ENCODE measurements at places on chromosomes 12 and 14.

DNA sequence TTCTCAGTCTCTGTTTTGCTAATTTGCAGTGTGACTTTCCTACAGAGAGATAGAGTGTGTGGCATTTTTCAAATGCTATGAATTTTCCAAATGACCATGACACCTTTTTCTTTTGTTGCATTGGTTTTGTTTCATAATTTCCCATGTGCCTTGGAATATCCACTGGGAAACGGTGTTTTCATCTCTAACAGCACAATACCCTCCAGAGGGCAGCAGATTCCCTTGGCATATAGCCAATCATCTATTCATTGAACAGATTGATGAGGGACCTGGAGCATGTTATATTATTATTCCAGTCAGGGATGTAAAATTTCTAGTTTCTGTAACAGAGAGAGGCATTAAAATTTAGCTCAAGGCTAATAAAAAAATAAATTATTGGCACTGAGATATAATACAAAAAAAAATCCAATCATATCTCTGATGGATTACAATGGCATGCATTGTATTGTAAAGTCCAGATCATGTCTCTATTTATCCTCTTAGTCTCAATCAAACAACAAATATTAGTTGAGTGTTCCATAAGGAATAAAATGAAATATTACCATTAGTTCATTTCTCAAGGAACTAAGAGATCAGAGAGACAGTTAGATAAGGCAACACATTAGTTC lies 29.6 kb upstream of the NTN4 start:
- DNase-seq, result no peak

DNA sequence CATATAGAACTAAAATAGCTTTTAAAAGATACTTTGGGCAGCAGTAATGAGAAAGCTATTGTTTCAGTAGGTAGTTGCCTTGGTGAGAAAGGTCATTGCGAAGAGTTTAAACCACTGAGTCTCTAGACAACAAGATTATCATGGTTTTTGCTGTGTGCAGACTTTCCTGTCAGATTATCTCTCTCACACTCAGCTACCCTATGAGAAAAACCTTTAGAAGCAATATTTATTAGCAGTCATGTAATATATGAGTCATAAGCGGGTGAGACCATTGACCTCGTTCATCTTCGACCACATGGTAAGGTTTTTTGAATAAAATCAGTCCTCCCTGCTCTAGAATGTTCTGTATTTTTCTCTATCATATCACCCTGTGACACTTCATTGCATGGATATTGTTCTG lies 59.9 kb downstream of the GPR65 start:
- DNase-seq, result no peak

GRCh38 chr14:68894802-68895703 lies 84.0 kb downstream of the ACTN1 start:
- no peak for DNase-seq

DNA sequence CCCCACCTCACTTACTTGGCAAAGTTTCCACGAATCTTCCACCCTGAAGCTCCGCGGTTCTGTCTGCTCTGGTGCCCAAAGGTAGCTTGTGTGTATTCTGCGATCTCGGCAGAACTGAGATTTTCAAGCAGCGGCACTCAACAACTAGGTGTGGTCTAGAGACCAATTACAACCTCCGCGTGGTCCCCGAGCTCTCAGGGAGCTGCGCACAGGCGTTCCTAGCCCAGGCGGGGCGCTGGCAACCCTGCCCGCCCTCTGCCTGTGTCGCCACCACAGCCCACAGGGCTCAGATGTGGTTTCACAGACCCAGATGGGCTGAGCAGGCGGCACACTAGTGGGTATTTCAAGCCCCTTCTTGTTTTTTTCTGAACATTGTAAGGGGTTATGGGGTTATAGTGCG lies 1.5 kb upstream of the DIABLO start:
- DNase-seq, result no peak

DNA sequence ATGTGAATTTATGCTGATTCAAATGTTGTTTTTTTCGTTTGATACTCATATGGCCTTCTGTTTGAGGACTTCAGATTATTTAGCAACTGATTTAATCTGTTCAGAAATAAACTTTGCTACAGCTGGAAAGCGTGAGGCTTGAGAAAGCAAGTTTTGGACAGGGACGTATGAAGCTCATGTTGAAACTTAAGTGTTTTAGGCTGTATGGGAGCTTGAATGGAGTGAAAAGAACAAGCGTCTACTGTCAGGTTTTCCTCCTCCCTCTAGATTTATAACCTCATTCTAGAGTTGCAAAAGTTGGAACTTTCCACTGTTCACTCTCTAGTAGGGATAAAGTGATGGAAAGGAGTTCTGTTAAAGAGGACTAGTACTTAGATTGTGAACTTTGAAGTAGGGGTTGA lies 1.0 kb downstream of the PRPF39 start:
- DNase-seq, result no peak

Measured in stimulated activated CD4-positive, alpha-beta T cell treated with anti-CD3 and anti-CD28 coated beads, Interleukin-4, amount 100 ng/mL, for 48 hours (primary cell).